ENCODE measurements at places on chromosomes 3 and 15.

GRCh38 chr3:119601154-119601553, 3.5 kb downstream of the PLA1A start:
- DNase-seq: no peak

DNA sequence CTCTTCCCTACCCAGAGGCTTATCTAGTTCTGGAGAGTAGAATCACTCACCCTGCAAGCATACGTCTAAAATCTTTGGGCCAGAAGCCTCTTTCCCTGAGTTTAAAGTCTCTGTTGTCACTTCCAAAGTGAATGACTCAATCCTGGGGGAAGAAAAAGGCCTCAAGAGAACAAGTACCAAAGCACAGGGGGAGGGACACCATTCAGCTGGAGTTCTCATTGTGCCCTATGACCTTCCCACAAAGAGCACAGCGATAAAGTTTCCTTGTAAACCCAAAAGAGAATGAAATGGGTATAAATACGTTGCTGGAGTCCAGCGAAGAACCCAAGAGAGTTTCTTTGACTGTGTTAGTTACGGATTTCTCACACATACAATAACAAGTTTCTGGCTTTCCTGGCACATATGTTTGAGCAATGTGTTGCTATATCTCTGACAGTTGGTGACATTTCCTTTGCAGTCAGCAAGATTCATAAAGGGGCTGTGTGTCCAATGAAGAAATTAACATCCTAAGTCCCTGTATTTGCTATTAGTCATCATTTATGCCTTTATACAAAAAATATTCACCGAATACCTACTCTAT, 107.3 kb upstream of the PTPRG start:
- no peak for DNase-seq

DNA sequence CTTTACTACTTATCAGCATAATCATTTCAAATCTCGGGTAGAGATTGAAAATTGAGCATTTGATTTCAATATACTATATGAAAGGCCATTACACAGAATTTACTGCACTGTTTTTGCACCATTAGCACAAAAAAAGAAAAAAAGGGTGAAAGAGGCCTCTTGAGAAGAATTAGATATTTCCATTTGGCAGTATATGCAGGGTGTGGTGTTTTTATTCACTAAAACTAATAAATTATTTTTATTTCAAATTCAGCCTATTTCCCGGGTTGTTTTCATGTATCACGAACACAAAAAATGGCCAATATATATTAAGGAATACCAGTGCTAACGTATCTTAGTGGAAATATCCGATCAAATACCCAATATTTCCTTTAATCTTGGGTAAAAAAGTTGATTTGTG, 110.5 kb upstream of the TBL1XR1 start:
- no peak for DNase-seq

DNA sequence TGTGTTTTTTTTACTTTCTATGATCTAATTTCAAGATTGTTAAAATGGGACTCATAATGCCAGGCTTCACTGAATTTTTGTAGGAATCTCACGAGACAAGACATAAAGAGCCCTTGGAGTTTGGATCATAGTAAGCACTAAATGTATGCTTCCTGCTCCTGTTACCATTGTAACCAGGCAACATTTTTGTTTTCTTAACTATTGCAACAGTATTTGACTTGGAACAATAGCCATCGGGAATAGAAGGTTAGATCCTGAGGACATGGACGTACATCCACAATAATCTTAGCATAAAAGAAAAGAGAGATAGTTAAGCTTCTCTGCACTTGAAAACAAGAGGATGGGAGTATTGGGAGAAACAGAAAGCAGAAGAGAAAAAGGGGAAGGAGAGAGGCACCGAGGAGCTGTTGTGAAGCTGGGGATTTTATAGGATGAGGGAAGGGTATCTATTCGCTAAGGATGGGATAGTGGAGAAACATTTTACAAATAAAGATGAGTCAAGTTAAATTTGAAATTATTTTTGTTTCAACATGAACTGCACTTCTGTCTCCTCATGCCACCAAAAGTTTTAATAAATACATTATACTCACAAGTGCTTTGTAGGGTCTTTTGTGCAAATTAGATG, 131.4 kb downstream of the TMCO5A start:
- no peak for DNase-seq

DNA sequence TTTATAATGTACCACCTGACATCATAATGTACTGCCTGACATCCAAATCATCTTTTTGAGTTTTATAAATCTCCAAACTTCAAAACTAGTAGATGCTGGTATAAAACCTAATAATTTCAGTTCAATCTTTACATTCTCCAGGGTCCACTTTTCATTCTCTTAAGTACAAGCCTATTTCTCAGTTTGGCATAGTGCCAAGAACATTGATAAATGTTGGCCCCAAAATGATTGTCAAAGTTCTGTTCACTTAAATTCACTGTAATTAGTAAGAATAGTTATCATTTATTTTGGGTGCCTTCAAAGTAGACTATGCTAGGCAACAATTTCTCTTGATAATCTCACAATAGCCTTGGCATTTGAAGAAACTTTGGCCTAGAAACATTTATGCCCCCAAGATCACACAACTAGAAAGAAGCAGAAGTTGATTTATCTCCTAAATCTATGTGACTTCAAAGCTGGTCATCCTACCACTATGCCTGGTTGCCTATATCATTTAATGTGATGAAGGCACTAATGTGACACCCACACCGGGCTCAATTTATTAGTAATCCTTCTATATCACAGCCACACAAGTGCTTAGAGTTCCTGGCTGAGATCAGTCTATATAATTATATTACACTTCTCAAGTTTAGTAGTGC, 101.7 kb downstream of the ZNF609 start:
- DNase-seq: no peak

DNA sequence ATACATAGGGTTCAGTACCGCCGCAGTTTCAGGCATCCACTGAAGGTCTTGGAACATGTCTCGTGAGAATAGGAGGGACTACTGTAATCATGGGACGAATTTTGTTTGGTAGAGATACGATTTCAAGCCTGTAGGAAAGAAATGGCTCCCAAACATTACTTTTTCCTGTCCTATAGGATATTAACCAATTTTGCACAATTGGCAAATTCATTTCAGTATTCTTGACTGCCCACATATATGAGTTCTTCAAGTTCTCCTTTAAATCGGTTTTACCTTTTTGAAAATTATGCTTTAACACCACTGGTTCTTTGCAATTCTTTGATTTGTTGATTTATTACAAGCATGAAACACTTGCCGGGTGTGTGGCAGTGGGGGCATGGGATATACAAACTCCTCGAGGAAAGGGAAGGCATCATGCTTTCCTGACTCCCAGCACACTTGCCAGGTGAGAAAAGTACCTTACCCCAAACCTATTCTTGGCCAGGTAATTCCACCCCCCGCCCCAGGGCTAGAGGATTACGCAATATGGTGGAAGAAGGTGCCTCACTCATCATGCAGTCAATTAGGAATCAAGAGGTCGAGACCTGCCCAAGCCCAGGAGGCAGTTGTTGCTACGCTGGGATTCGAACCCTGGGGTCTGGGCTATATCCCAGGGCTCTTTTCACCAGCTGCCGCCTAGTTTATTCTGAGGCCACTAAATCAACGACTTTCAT, 584 bp upstream of the LARS2 start:
- no peak for DNase-seq

DNA sequence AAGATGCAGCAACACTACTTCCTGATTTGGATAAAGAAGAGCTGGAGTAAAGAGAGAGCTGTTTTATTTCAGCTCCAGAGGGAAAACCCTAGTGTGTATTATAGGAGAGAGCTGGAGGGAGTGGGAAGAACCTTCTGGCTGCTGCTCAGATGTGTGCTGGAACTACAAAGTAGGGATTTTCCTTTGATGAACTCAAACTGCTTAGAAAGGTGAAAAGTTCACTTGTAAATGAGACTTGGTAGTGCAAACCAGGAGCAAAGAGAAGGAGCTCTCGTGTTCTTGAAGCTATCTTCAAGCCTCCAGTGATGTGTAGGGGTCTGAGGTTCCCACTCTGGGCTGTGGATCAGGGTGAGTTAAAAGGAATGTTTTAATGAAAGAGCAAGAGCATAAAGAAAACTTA, 110.4 kb downstream of the EDEM1 start:
- no peak for DNase-seq

- DNase-seq: no peak
These were observed 28.8 kb upstream of the GYG1 start for GRCh38 chr3:148962513-148962912.
